ENCODE measurements at places on chromosomes 1 and 21. TPM values are rescaled to one million over a fixed set of nuclear protein-coding genes. Genes with fewer than 3 reads are reported as not detected.

GRCh38 chr1:27726173-27727044, 648 bp downstream of the FAM76A start:
- peak; percentile 54 for DNase-seq

DNA sequence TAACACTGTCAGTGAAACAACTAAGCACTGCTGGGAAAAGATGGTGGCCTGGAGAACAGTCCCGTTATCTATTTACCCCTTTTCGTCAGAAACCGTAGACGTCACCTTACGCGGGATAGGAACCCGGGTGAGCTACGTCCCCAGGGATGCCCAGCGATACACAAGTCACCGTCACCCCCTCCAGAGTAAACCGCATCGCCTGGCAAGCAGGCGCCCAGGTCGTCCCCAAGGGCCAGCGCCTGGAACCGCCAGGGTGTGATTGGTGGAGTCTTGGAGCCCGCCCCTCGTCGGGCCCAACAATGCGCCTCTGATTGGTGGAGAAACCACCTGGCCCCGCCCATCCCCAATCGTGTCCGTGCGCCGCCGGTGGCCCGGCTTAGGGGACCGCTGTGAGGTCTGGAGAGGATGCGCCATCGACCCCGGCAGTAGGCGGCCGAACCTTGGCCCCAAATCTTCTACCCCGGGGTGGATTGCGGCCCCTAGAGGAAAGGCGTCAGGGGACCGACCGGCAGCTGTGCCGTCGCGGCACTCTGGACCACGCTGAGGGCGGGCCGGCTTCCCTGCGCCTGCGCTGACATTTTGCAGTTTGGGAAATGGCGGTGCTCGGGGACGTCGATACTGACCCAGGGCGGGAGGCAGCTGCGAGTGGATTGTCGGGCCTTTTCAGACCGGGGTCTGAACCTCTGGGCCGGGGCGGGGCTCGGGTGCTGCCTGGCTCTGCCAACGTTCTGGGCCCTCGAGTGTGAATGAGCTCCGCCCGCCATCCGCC, 34.4 kb downstream of the SLC2A1 start:
- DNase-seq = peak; percentile 95

GRCh38 chr1:233393926-233394680, 66.6 kb downstream of the MAP3K21 start:
- DNase-seq = no peak

- no peak for DNase-seq
These were observed 107.2 kb downstream of the GLIS1 start for GRCh38 chr1:53631622-53632310.

- no peak for DNase-seq
These were observed 62.1 kb downstream of the RGS21 start for GRCh38 chr1:192378878-192379277.

DNA sequence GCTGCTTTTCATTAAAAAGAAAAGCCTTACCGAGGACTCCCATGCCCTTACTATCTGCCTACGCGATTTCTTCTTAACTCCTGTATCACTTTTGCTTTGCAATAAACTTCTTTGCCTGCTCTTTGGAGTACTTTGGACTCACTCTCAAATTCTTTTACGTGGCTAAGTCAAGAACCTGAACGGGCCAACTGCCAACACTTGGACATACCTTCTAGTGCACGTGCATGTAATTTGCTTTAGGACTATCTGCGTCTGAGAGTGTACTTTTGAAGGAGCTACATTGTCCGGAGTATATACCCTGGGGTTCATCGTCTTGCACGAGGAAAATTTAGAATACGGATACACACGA, 3.6 kb upstream of the OTUD3 start:
- DNase-seq = peak; percentile 82

GRCh38 chr21:45950740-45951515, 30.6 kb upstream of the COL6A1 start:
- peak; percentile 54 for DNase-seq

- no peak for DNase-seq
These were observed 15.2 kb downstream of the WLS start for GRCh38 chr1:68217060-68217554.

GRCh38 chr1:67135354-67135753, 584 bp upstream of the C1orf141 start:
- DNase-seq = no peak

- DNase-seq = peak; percentile 78
These were observed 221.0 kb upstream of the CSF3R start for GRCh38 chr1:36703526-36704208.

DNA sequence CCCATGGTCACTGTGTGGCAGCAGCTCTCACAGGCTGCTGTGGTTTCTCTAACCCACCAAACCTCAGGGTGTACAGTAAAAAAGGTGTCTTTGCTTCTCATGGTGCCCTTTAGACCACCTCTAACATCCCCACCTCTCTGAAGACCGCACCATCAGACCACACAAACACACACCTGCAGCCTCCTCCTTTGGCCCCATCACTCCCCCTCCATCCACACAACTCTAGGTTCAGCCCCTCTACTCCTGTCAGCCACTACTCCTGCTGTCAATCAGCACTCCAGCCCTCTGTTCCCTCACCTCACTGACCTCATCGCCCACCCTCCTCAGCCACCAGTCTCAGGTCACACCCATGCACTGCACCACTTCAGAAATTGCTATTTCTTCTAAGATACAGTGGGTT, 7.5 kb downstream of the ZNF692 start:
- no peak for DNase-seq

- no peak for DNase-seq
These were observed 16.1 kb downstream of the TOMM20 start for GRCh38 chr1:235112297-235113182.

NBPF19 gene
- total RNA-seq = 13.4 TPM

PADI2 gene
- total RNA-seq = 276 TPM

NEK2 gene
- total RNA-seq = 2.0 TPM

ADCY10 gene
- total RNA-seq = 0.64 TPM

LRRC40 gene
- total RNA-seq = 9.7 TPM

MAP3K21 gene
- total RNA-seq = 18.1 TPM

Measured in left colon (tissue), 2 donors.